ENCODE measurements at places on chromosomes 5 and 9.
A peak's percentile ranks its signal among the peaks of the same experiment; 100 is the strongest.

- no peak for DNase-seq
Observed at GRCh38 chr9:72680593-72681282, 159.3 kb downstream of the TMC1 start.

DNA sequence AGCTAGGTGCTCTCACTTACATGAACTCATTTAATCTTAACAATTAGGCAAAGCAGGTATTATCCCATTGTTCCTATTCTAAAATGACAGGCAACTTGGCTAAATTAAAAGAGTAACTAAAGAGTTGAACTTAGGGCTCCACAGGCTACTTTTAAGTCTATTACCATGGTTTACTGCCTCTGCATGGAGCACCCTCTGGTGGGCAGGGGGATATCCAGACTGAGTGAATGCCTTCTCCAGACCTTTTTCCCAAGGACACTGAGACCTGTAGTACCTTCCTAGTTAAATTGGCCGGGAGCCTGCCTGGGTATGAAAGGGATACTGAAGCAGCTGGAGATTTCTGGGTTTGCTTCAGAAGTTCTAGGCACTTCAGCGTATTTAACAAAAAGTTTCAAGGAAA lies 238.1 kb downstream of the ELAVL2 start:
- no peak for DNase-seq

DNA sequence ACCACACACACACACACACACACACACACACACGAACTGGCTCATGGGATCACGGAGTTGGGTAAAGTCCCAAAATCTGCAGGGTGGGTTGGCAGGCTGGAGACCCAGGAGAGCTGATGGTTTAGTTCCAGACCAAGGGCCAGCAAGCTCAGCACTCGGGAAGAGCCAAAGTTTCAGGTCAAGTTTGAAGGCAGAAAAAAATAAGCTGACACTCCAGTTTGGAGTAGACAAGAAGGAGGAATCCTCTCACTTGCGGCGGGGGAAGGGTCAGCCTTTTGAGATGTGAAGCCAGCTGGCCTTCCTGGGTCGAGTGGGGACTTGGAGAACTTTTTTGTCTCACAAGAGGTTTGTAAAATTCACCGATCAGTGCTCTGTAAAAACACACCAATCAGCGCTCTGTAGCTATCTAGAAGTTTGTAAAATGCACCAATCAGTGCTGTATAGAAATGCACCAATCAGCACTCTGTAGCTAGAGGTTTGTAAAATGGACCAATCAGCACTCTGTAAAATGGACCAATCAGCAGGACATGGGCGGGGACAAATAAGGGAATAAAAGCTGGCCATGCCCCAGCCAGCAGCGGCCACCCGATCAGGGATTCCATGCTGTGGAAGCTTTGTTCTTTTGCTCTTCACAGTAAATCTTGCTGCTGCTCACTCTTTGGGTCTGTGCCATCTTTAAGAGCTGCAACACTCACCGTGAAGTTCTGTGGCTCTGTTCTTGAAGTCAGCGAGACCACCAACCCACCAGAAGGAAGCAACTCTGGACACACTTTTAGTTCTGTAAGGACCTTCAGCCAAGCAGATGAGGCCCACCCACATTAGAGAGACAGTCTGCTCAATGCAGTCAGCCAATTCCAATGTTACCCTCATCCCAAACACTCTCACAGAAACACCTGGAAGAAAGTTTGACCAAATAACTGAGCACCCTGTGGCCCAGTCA lies 37.8 kb upstream of the UNC5A start:
- DNase-seq: no peak

DNA sequence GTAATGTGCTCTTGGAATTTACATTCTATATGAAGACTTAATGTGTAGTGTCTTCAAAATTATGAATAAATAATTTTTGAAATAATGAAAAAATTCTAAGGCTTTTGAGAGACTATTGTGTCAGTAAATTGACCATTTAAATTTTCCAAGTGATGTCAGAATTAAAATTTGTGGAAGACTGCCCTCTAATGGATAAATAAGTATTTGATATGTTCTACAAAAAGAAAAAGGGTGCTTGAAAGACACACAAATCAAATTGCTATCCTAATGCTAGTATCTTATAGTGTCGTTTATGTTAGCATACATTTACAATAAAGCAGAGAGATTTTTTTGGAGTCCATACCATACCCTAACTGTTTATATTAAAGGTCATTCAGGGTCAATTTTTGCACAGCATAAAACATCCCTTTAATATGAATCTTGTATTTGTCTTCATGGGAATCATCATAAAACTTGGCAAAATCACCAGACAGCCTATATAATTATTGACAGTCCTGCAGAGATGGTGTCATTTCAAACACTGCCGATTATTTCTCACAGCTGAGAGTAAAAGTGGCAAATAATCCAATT lies 120.8 kb upstream of the SLC27A6 start:
- no peak for DNase-seq

- no peak for DNase-seq
Observed at GRCh38 chr9:91465420-91465819, 41.8 kb upstream of the NFIL3 start.

DNA sequence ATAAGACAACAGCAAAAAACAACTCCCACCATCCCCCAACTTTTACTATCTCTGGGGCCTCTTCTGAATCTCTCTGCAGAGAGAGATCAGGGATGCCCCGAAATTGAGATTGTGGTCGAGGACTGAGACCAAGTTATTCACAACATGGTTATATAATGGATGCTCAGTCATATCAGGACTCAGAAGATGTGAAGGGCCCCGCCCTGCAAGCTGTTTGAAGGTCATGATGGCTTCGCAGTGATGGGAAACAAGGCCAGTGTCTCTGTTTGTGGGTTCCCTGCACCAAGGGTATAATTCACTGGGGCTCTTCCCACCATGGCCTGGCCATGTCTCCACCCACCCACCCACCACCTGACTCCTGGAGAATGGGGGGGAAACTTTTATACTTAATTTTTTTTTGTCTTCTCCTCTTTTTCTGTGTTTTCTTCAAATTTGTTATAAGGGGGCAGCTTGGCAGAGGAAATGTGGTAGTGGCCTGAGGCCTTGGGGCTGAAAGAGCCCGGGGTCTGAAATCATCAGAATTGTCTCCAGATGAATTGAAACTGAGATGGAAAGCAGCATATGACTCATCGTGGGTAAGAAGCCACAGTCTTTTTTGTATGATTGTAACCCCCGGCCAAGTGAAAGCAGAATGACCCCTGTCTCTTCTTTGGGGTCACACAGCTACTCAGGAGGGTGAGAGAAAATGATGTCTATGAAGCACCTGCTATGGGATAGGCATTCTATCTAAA lies 15.0 kb upstream of the TEX48 start:
- DNase-seq: no peak

DNA sequence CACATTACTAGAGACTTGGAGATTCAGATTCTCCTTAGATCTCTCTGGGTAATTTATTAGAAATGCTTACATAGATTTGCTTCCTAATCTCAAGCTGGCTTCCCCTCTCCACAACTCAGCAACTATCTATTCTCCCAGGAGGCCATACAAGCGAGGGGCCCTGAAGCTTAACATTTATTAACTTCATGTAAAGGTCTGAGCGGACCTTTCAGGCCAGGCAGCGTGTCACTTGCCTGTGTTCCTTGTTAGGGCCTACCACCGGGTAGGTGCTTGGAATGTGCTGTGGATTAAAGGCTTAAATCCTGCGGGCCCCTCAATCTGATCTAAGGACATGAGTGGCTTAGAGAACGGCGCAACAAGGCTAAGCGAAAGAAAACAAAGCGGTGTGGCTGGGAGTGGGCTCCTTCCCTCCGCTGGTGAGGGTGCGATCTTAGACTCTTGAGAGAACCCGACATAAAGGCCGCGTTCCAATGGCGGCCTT lies 712 bp upstream of the HSPA4 start:
- no peak for DNase-seq

- no peak for DNase-seq
Observed at GRCh38 chr9:94950579-94951323, 224.3 kb downstream of the AOPEP start.

GRCh38 chr9:133971981-133972941 lies 19.9 kb downstream of the VAV2 start:
- no peak for DNase-seq

- no peak for DNase-seq
Observed at GRCh38 chr9:100112677-100113336, 13.8 kb downstream of the INVS start.

DNA sequence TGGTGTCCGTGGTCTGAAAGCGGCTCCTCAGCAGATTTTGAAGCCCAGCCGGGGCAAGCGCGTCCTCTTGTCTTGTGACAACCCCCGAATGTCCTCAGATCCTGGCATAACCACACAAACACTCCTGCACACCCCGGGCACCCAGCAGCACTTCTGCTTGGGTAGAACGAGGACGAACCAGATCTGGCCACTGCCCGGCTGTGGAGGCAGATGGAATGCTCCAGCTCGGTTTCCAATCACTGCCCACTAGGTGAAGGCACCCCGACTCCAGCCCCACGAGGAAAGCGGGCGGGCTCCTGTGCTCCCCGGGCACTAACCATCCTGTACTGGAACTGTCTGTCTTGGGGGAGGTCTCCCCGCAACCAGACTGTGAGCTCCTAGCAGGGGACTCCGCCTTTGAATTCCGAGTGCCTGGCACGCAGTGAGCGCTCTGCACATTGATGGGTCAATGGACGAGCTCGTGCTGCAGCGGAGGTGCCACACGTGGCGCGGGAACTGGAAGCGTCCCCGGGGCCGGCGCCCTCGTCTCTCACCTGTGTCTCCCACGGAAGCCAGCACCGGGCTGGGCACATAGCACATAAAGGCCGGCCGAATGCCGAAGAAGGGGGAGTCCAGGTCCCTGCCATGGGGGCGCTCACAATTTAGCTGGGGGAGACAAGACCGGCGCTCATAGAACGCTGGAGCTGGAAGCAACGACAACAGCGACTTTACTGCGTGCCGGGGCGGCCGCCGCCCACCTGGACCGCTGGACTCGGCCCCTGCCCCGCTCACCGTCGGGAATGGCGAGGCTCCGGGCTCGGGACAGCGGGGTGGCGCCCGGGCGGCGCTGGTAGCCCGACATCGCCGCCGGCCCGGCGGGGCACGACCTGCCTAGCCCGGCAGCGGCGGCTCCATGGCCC lies 608 bp downstream of the ENTR1 start:
- no peak for DNase-seq

- no peak for DNase-seq
Observed at GRCh38 chr9:117435630-117436261, 20.9 kb upstream of the ASTN2 start.

GRCh38 chr5:390623-391491 lies 52.1 kb upstream of the EXOC3 start:
- DNase-seq: no peak

- DNase-seq: no peak
Observed at GRCh38 chr5:107424491-107424890, 246.2 kb downstream of the EFNA5 start.

DNA sequence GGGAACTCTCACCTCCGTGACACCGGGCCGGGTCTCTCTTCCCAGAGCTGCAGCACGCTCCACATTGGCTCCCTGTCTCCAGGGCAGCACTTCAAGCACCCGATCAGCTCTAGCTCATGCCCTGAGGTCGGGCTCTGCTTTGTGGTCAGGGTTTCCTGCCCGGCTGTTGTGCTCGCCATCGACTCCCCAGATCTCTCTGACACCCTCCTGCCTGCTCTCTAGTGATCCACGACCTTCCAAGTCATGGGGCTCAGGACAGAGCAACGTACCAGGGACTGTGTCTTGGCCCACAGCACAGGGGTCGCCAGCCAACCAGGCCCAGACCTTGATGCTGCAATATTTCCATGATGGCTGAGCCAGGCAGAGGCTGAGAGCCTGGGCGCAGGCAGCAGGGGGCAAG lies 45.1 kb downstream of the PRRT1B start:
- no peak for DNase-seq

DNA sequence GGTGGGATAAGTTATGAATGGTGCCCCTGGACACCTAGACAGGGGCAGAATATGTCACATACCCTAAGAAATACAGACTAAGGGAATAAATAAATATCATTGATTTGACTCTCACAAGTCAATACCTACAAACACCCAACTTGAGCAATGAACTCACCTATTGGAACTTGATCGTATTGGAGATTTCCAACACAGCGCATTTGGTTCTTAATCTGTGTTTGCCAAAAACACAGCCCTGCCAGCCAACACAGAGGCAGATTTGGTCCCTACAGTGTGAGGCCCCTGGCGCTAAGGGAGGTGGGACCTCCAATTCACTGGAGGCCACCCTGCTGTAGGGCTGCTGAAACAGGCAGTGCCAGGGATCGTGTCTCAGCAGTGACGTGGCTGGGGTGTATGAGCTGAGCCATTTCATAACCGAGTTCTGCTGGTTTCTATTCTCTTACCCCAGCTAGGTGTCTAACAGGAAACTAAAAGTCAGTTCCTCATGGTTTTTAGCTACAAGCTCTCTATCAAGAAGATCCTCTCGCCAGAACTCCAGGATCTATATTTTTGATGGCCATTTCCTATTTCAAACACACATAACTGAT lies 84.5 kb downstream of the SLC1A1 start:
- no peak for DNase-seq

DNA sequence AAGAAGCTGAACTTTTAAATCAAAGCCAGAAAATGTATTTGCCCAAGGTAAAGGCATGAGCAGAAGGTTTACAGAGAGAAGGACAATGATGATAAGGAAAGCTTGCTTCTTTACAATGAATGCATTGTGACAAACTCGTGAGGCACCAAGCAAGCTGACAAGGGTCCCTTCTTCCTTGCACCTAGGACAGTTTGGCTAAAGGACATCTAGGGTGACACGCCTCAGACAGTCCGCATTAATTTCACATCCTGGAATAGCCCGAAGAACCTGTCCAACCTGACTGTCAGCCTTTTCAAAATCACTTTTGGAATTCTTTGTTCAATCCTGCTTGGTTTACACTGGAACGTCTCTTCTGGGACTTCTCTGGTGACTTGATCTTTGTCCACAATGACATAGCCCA lies 146.4 kb upstream of the MAP3K1 start:
- no peak for DNase-seq

DNA sequence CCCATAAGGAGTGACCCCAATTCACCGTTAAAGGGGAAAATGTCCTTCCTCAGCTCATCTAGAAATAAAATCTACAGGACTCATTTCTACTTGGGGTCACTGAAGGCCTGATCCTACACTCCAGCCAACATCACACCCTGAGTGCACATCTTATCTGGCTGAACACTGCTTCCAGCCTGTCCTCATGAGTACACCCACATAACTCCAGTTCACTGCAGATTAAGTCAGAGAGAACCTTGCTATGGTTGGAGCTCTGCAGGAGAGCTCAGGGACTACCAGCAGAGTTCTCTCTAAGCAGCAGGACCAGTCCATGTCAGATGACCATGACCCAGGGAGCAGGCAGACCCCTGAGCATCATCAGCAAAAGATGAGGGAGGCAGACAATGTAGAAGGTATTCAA lies 126.9 kb upstream of the MAP3K1 start:
- DNase-seq: no peak

DNA sequence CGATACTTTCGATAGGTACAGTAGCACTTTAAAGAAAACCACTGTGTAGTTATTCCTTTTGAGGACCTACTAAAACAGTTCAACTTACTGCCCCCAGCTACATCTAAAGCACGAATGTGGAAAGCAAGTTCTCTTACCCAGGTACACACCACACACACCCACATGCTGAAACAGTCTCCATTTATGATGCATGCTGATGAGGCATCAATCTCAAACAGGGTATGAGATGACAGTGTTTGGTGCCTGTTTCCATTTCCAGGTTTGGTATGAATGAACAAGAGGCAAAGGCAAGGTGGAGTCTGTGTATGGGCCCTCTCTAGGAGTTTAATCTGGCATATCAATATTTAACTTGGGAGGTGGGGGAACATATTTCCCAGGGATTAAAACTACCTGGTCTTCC lies 13.9 kb downstream of the HMGXB3 start:
- no peak for DNase-seq

GRCh38 chr9:111917201-111917600 lies 20.6 kb downstream of the UGCG start:
- DNase-seq: no peak

GRCh38 chr5:28523888-28524635 lies 1485.7 kb upstream of the CDH9 start:
- peak; percentile 92 for DNase-seq
